ENCODE measurements at places on chromosomes 7 and 10. TPM values are rescaled to one million over a fixed set of nuclear protein-coding genes. Genes with fewer than 3 reads are reported as not detected.

Gene PRLHR
- total RNA-seq: not detected

Gene SCART1
- total RNA-seq: 1.3 TPM

Gene UCMA
- not detected for total RNA-seq

Gene ADCYAP1R1
- not detected for total RNA-seq

DNA sequence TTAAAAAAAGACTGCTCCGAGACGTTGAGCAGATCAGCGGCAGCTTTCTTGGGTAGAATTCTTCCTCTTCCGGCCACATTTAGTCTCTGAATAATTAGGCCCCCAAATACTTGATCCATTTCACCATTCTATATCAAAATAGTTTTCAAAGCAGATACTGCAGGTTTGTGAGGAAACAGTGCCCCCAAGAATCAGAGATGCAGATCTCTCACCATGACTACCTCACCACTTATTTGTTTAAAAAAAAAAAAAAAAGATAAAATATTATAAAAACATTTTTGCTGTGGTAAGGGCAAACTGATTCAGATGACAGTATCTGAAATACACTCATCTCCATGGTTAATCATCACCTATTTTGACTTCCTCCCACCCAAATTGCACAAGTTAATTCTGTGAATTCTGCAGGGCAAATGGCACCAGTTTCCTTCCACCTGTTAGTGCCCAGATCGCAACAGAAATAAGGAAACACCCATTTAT is 210.4 kb downstream of the FAM107B start:
- H3K27me3 ChIP-seq: no peaks in the 10 kb centered on the region
- H3K36me3 ChIP-seq: peaks cover 75% of the 10 kb centered on the region

- no peaks in the 10 kb centered on the region for H3K4me1 ChIP-seq
- H3K4me3 ChIP-seq: no peak overlapping the region
- no peak for DNase-seq
- H3K27me3 ChIP-seq: no peaks in the 10 kb centered on the region
These were observed 190.7 kb upstream of the CHRM2 start for GRCh38 chr7:136677471-136678365.

DNA sequence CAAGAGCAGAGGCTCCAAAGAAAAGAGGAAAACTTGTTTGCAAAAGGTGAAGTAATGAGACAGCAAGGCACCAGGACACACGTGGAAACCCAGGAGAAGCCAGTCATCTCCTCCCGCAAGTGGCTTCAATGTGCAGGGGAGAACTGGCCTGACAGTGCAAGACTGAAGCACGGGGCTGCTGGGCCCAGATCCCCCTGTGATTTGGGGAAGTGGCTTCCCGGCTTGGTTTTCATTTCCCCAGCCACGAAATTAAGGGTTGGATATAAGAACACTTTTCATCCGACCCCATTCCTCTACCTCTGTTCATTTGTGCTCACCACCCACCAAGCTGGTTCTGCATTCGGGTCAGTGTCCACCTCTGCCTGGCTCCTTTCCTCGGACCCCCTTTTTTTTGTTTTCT is 306.4 kb downstream of the FGFR2 start:
- H3K27ac ChIP-seq: no peak overlapping the region
- no peaks in the 10 kb centered on the region for H3K36me3 ChIP-seq
- no peaks in the 10 kb centered on the region for H3K27me3 ChIP-seq
- H3K4me1 ChIP-seq: no peaks in the 10 kb centered on the region
- no peak overlapping the region for H3K4me3 ChIP-seq
- no peak for DNase-seq

Data from activated T-helper 2 cell treated with anti-CD3 and anti-CD28 coated beads, Interferon-gamma antibody, Interleukin-2, Interleukin-4, amounts not matched to agents 10 μg/mL and 5 μg/mL and 100 μg/mL, durations not matched to agents 14 hours and 24 hours and 36 hours (primary cell).